ENCODE measurements at places on chromosomes 5 and 9.
A peak's percentile ranks its signal among the peaks of the same experiment; 100 is the strongest.

GRCh38 chr5:94174748-94175411 is 433.5 kb upstream of the POU5F2 start:
- DNase-seq = no peak

DNA sequence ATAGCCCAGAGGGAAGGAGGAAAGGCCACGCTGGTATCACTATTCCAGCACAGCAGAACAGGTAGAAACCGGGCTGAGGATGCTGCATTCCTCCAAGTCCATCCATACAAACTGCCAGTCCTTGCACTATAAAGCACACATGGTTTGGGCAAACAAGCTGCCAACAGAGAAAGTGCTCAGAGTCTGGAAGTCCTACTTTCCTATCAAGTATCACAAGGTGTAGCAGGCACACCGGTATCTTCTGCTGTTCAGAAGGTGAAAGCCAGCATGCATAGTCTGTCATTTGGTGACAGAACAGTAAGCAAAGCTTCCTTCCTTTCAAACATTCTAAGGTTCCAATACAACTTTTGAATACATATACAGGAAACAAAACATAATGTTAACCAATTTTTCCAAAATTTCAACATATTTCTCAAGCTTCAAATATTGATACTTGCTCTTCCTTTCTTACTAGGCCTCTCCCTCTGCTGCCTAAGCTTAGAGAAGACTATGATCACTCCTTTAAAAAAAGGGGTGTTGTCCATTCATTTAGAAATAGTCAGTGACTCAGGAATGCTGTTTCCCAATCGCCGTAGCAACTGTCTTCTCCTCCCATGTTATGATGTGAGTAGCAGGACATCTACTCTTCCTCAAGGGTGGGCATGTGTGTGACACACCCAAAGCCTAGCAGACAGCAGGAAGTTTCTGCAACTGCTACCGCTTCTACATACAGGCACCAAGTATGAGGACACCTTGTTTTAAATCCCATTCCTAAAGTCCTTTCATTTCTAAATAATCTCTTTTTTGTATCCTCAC is 14.7 kb downstream of the DIAPH1 start:
- no peak for DNase-seq

DNA sequence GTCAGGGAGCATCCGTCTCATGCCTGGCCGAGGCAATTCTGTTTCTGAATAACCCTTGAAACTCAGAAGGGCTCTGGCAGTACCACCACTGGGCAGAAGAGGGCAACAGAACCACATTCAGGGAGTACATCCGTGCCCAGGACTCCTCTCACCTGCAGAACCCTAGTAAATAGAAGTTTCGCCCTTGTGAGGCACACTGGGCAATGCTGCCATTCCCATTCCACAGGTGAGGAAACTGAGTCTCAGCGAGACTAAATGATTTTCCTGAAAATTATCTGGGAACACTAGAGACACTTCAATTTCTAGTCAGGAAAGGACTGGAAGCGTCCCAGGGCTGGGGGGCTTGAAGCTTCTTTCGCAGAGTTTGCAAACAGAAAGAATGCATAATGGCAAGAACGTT is 74.7 kb downstream of the FGF1 start:
- peak; percentile 29 for DNase-seq

GRCh38 chr9:124868511-124869465 is 6.9 kb downstream of the ARPC5L start:
- DNase-seq = peak; percentile 91

DNA sequence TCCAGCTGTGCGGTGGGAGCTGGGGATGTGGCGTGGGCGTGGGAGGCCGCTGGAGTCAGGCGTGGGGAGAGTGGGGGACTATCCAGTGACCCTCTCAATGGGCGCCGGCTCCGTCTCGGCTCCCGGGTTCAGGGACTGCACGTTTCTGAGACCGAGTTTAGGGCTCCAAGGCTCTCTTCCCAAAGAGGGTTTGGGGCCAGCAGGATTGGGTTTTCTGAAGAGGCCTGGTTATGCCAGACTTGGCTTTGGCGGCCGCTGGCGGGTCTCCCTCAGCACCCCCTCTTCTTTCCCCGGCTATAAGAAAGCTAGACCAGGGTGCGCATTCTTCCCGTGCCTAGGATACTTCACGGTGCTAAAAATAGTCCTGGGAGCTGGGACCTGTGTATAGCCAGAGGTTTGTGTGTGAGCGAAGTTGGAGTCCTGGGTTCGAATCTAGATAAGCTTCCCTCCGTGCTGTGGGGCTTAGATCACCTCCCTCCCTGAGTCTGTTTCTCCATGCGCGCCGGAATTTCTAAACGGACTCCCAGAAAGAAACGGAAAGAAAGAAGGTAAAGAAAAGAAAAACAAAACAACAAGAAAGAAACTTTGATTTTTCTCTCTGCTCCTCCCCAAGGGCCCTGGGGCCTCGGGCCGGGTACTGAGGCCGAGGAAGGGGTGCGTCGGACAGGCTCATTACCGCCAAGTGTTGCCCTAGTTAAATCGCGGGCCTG is 5.0 kb downstream of the HAND1 start:
- no peak for DNase-seq

DNA sequence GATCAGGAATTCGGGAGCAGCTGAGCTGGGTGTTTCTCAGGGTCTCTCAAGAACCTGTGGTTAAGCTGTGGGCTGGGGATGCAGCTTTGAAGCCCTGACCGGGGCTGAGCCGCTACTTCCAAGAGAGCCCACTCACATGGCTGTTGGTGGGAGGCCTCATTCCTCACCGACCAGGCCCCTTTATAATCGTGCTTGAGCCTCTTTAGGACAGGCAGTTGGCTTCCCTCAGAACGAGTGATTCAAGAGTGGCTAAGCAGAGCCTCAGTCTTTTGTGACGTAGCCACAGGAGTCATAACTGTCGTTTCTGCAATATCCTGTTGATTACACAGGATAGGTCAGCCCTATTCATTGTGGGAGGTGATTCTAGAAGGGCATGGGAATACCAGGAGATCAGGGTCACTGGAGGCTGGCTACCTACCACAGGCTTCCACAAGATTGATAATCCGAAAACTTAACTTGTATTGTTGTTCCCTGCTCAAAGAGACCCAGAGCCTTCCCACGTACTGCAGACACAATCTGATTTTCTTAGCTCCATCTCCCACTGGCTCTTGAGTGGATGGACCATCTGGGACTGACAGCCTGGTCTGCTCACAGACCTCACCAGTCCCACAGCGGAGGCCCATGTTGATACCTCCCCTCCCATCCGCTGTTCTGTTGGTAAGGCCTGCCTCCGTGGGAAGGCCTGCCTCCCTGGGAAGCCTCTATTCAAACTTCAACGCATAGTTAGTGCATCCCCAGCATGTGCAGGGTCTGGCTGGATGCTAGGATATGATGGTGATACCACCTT is 3.0 kb upstream of the ERGIC1 start:
- DNase-seq = no peak

DNA sequence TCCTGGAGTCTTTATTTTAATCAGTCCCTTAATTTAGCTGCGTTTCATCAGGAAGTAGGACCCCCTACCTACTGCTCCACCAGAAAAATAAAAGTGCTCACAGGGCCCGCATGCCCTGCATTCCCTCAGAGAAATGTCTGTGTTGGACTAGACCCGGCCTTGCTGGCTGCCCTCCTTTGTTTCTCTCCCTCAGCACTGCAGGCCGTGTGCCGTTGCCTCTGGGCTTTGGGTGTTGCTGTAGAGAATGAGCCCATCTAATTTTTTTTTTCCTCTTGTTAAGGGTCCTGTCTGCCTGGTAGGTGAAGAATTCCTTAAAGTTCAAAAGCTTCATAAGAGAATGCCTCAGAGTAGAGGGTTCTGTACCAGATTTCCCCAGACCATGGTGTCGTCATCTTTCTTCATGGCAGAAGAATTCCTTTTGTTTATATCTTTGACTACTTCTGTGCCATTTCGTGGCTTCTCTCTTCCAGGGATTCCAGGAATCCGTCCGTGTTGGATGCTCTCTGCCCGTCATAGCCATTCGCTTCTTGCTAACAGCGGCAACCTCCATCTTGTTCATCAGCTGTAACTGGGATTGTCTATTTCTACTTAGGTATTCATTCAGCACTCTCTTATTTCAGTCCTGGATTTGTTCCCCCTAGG is 49.8 kb upstream of the ANGPTL2 start:
- no peak for DNase-seq

GRCh38 chr9:22483528-22484070 is 37.0 kb downstream of the DMRTA1 start:
- no peak for DNase-seq

DNA sequence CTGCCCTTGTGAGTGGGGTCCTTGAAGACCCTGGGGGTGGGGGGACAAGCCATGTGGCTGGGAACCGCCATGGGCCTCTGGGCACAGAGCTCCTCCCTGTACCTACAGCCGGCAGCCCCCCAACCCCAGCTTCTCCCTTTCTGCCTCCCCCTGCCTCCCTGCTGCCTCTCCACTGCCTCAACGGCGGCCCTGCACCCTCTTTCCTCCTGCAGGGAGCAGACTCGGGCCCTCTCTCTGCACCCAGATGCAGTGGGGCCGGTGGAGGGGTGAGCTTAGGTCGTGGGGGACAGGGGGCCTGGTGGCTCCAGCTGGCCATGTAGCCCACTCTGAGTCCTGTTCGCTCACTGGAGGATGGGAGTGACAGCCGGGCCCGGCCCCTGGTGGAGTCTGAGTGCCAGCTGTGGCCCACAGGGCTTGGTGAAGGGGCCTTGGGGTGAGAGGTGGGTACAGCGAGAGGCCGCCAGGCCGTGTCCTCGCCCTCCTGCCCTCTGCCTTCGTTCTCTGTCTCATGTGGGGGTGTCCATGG is 139.3 kb upstream of the COL5A1 start:
- no peak for DNase-seq

GRCh38 chr9:123482295-123482968 is 126.4 kb downstream of the CRB2 start:
- no peak for DNase-seq

GRCh38 chr5:91875196-91875779 is 492.2 kb upstream of the ARRDC3 start:
- DNase-seq = no peak

- no peak for DNase-seq
Observed at GRCh38 chr9:127509261-127509954, 58.1 kb downstream of the LRSAM1 start.

- no peak for DNase-seq
Observed at GRCh38 chr5:58466939-58467338, 7.1 kb upstream of the PLK2 start.

DNA sequence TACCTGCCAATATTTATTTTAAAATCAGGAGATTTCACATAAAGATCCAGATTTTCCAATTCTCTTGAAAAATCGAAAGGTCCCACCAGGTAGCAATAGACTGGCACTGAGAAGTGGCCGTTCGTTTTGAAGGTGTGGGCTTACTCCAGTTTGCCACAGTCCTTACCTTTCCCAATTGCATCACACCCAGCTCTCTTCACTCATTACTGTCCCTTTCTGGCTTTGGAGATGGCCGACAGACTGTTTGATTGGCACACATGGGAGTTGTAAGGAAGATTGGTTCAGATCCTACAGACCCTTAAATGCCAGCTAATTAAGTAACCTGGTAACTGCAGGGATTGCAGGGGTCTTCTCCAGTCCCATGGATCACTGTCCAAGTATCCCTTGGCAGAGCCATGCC is 68.7 kb upstream of the LARP1 start:
- DNase-seq = no peak

GRCh38 chr9:89413963-89414638 is 83.8 kb downstream of the SEMA4D start:
- DNase-seq = no peak

DNA sequence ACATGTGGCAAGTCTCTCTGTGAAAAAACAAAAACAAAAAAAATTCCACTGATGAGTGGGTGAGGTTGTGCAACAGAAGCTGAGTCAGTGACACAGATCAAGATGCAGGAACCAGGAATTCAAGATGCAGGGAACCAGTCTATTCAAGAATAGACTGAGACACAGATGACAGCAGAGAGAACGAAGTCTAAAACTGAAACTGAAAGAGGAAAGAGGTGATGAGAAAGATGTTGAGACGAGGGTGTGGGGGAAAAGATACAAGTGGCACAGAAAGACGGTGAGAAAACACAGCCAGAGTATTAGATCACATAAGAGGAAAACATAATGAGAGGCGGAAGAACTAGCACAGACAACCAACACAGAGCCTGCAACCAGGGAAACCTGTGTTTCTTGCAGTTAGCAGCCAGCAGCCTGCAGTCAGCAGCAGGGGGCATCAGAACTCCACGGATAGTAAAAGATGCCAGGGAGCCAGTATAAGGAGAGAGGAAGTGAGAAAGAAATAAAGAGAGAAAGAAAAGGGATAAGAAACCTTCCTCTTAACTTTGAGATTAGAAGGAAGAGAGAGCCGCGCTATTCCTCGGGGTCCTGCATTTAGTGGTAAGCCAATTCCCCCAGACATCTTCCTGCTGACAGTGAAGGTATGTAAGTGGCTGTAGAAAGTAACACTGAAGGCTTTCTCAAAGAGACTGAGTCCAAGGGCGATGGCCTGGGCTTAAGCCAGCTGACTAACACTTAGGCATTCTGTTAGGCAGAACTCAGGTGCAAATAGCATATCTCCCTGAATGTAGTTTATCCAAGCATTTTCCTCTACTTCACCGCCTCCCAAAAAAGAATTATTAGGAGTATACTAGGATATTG is 79.0 kb downstream of the TLR4 start:
- peak; percentile 18 for DNase-seq

DNA sequence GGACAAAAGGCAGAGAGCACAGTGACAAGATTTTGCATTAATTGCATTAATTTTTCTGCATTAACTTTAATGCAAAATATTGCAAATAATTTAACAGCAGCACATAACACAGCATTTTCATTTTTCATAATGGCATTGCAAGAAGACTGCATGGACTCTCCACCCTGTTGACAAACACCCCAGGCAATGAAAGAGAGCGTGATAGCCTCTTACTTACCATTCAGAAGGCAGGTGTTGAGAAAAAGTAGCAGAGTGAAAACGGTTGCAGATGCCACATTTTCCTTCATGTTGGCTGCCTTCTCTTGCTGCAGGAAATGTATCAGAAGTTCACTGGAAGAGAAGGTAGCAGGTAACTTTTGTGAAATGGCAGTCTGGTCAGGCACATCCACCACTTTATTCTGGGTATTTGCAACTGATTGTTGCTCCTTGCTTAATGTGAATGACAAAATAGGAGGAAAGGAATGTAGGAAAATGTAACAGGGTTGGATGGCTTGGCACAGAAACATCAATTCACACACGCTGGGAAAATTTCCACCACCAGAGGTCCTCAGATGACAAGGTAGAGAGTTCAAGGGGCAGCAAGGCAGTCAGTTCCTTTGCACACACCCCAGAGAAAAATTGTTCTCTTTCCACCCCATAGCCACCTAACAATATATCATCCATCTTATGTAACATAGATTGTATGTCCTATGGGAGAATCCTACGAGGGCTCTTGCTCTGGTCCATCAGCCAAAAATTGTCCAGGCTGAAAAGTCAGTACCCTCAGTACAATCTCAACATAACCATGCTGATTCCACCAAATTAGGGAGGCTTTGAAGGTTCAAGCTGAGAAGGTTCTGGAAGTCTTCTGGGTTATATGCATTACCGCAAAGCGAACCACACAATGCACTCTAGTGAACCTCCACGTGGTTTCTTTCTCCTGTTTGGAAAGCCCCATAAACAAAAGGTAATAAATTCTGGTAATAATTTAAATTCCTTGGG is 41.9 kb upstream of the AGXT2 start:
- DNase-seq = peak; percentile 6

DNA sequence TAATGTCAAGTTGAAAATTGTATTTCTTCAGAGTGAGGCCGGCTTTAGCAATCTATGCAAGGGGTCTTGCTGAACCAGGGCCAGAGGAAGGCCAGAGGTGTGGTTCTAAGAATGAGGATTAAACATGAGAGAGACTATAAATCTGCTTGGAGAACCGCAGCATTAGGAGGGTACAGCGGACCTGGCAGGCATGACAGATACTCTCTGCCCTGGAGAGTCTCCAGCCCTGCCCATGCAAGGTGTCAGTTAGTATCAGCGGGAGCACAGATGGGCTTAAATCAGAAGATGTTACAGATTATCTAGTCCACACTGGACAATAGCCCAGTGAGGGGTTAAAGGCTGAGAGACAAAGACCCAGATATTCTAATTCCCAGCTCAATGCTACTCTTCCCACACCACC is 11.5 kb upstream of the GPX3 start:
- DNase-seq = no peak

All from activated T-helper 1 cell treated with Interleukin-2 at 50 U/mL for 16 hours (primary cell).